ENCODE measurements at places on chromosomes 3 and 15.

- no peak for DNase-seq
Observed at GRCh38 chr3:180496995-180497394, 105.0 kb upstream of the TTC14 start.

DNA sequence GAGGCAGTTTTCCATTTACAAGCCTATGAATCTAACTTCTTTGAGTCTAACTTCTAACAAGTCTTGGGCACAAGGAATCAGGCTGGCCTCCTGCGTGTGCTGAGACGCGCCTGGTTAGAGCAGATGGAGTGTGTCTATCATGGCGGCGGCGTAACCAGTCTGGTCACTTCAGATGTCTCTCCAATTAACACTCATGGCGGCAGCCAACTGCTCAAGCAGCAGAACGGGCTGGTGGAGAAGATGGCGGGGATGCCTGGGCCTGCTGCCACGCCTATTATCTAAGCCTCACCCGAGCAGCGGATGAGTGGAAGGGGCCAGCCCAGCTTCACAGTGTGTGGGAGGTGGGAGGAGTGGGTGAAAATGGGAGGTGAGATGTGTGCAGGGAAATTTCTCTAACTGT is 246.4 kb upstream of the TPRG1 start:
- no peak for DNase-seq

DNA sequence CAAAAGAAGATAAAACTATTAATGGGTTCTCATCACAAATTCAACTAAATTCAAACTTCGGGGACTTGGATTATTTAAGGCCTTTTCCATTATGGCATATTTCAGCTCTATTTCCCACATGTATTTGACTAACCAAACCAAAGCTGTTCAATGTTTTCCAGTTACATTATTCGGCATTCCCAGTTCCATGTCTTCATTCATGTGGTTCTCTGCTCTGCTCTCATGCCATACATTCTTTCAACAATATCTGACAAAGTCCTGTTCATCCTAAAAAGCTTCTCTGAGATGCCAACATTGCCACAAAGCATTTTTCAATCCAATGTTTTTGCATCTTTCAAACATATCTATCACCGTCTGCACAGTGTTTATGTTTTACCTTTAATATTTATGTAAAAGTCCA is 141.4 kb downstream of the GREM1 start:
- DNase-seq: no peak

DNA sequence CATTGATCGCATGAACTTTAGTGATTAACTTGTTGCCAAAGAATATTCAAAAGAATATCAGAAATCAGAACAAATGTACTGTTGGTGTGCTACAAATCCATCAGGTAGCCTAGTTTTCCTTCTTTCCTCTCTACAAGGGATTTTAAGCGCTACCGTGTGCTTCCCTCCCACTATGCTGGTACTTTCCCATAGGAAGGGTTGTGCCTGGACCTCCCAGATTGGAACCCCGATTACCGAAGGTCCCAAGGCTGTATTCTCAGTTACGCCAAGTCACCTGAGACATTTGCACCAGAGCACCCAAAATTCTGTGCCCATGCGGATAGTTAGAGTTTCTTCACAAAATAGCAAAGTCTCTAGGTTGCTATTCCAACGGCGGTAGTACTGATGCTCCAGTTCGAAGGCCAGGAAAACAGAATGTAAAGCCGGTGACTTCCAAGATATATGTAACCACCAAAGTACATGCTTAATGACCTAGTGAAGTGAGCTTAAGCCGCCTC is 23.4 kb upstream of the GATM start:
- no peak for DNase-seq

- DNase-seq: no peak
Observed at GRCh38 chr15:20358779-20359414, 182.7 kb downstream of the GOLGA6L6 start.

DNA sequence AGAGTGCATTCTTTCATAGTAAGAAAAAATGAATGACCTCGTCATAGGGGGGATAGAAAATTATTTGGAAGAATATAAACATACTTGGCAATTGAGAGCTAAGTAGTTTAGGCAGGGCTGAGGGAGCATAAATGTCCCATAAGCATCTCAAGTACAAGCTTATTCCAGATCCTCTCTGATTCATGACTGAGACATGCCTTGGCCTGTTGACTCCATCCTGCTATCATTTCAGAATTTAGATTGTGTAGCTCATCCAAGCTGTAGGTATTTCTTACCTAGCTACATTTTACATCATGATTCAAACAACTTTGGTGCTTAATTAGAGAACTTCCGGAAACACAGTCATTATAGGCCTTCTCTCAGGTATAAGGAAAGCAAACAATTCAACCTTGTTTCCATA is 12.3 kb downstream of the POGLUT1 start:
- DNase-seq: no peak

DNA sequence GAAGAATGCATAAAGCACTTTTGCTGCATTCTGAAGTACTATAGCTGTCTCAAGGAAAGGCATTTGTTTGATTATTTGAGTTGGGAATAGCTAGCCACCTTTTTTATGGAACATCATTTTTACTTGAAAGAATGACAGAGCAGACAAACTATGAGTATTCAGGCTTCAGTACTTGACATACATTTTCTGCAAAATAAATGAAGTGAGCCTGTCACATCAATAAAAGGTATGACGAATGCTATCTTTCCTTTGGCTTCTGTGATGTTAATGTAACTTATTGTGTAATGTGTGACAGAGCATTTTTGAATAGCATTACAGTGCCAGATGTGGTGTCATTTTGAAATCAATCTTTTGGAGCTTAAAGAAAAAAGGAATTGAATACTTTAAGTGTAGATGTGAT is 440.3 kb upstream of the ONECUT1 start:
- no peak for DNase-seq

DNA sequence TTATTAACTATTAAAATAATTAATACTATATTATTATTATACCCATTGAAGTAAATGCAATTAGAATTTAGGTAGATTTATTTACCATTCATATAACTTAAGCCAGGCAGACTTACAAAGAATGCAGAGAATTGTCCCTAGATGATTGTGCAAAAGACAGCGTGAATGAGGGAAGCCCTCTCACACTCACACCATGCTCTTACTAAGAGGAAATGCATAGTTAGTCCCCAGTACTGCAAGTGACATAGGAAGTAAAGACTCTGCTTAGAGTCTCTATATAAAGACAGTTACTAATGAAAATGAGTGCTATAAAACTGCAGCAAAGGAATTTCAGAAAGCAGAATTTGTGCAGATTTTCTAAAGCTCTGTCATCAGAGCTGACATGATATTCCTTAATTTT is 270.4 kb downstream of the ZBBX start:
- DNase-seq: no peak

- no peak for DNase-seq
Observed at GRCh38 chr3:40602778-40603385, 78.1 kb downstream of the ZNF621 start.

- no peak for DNase-seq
Observed at GRCh38 chr15:85035980-85036379, 54.3 kb downstream of the PDE8A start.

All from GM10248 (cell line).